ENCODE measurements at places on chromosomes 3 and 15. TPM values are rescaled to one million over a fixed set of nuclear protein-coding genes. Genes with fewer than 3 reads are reported as not detected.

- no peak for DNase-seq
Observed at GRCh38 chr3:66066963-66067617, 28.4 kb upstream of the MAGI1 start.

DNA sequence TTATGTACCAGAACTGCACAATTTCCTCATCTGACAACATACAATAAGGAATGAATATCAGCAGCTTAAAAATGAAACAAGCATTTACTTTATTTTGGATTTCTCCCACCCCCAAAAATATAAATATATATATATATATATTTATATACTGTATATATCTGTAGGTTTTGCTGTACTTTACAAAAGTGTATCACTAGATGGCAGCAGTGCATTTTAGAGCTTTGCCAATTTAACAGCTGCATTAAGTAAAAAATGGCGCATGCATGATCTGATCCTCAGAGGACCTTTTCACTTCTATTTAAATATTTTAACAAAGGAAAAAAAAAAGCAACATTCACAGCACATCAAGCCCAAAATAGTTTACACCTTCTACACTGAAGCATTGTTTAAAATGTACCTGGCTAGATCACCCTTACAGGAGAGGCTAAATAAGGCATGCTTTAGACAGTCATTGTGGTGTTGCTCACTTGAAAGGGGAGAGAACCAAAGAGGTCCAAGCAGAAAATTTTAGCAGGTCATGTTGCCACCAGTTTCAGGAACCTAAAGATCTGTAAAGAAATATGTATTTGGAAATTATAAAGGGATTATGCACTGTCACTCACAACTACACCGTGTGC, 72.6 kb downstream of the NPTN start:
- no peak for DNase-seq

- DNase-seq: no peak
Observed at GRCh38 chr3:187750006-187750512, 4.8 kb upstream of the BCL6 start.

DNA sequence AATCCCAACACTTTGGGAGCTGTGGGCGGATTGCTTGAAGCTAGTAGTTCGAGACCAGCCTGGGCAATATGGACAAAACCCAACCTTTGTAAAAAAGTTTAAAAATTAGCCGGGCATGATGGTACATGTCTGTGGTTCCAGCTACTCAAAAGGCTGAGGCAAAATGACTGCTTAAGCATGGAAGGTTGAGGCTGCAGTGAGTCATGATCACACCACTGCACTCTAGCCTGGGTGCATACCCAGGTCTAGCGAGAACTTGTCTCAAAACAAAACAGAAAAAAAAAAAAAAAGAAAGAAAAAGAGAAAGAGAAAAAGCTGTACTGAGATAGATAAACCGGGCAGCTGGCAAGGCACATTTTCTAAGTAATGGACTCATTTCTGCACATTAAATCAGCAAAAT, 10.6 kb downstream of the ARPP19 start:
- no peak for DNase-seq

GRCh38 chr3:68306571-68306970, 625.8 kb downstream of the TAFA4 start:
- DNase-seq: no peak

GRCh38 chr3:59839283-59839682, 789.5 kb upstream of the CFAP20DC start:
- DNase-seq: no peak

- DNase-seq: no peak
Observed at GRCh38 chr3:131914090-131914691, 120.6 kb downstream of the CPNE4 start.

DNA sequence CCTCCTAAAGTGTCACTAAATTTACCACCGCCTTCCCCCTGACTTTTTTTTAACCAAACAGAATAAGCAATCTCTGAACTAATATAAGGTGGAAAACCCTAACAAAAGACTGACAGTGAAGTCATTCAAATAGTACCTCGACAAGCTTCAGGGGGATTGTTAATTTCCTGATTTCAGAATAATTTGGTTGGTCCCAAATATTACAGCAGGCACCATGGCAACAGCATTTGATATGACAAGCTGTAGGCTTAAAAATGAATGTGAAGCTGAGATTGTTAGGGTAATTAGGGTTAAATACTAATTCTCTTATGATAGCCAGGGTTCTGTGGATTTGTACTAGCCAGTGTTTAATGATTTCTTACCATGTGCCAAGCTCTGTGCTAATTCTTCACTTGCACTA, 63.5 kb upstream of the GOLGA8B start:
- no peak for DNase-seq

The CPEB1 gene
- 10.6 TPM for total RNA-seq

The EFL1 gene
- 13.3 TPM for total RNA-seq

Measured in vagina (tissue), 2 donors.